Neuronal stem cell (in vitro differentiated cells): ENCODE measurements at places on chromosomes 11 and 22.

DNA sequence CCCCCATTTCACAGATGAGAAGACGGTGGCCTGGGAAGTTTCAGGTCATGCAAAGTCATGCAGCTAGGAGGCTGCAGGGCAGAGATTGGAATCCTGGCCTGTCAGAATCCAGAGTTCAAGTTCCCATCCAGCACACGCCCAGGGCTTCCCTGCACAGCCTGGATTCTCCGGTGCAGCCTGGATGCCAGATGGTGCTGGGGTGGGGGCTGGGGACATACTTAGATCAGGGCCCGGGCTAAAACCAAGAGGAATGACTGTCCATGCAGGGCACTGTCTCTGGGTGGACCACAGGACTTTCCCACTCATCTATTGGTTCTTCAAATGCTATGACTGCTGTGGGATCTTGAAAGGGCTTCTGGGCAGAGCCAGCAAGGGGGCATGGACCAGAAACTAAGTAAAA, 24.6 kb downstream of the LMO1 start:
- DNase-seq, result no peak

- no peak for DNase-seq
These were observed 22.6 kb upstream of the OLFML1 start for GRCh38 chr11:7462706-7463105.

- no peak for DNase-seq
These were observed 626.6 kb upstream of the KIRREL3 start for GRCh38 chr11:127627204-127627603.

- no peak for DNase-seq
These were observed 90.4 kb downstream of the SERGEF start for GRCh38 chr11:17922416-17922788.

- no peak for DNase-seq
These were observed 615.2 kb downstream of the BRD1 start for GRCh38 chr22:49212466-49212865.

GRCh38 chr11:87114093-87114492, 76.4 kb downstream of the TMEM135 start:
- no peak for DNase-seq

- no peak for DNase-seq
These were observed 16.6 kb downstream of the ARHGEF17 start for GRCh38 chr11:73324665-73325035.

DNA sequence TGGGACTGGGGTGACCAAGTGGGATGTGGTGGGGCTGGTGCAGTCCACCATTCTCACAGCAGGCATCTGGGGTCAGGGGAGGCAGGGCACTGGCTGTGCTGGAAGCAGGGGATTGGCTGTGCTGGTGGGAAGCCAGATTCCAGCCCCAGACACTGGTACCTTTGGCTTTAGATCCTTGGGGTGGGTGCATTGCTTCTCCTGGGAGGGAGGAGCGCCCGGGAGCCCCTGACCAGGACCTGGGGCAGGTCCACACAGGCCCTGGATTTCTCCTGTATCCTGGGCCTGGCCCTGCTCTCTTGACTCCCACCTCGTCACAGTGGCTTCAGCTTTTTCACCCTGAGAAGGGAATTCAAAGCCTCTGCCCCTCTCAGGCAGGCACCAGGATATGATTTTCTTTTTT, 38.5 kb downstream of the ST3GAL4 start:
- DNase-seq, result no peak

- DNase-seq, result no peak
These were observed at the start of gene SMIM35 for GRCh38 chr11:118086913-118087768. TSS of gene SMIM35 (minus strand) at chr11:118086963. CDS start at chr11:118086757, 206 bp downstream.

DNA sequence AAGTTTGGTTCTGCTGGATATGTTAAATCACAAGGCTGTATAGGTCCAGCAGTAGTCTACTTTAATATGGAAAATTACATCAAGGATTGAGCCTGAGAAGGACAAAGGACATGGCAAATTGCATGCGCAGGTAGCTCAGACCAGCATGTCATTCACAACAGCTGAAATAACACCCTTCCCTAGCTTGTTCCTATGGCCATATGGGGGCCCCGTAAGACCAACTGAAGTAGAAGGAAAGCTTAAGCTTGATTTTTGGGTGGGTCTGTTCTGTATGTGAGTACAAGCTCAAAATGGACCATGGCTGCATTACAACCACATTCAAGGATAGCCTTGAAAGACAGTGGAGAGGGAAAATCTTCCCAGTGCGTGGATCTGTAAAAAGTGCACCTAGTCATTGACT, 20.6 kb upstream of the PDE3B start:
- DNase-seq, result no peak

- DNase-seq, result no peak
These were observed 230.1 kb downstream of the MIAT start for GRCh38 chr22:26887456-26887855.

GRCh38 chr22:33051960-33052839, 6.0 kb downstream of the SYN3 start:
- no peak for DNase-seq

GRCh38 chr11:61460474-61460881, 30.6 kb downstream of the SDHAF2 start:
- DNase-seq, result no peak

- no peak for DNase-seq
These were observed 427.3 kb downstream of the TENM4 start for GRCh38 chr11:79013509-79013908.

DNA sequence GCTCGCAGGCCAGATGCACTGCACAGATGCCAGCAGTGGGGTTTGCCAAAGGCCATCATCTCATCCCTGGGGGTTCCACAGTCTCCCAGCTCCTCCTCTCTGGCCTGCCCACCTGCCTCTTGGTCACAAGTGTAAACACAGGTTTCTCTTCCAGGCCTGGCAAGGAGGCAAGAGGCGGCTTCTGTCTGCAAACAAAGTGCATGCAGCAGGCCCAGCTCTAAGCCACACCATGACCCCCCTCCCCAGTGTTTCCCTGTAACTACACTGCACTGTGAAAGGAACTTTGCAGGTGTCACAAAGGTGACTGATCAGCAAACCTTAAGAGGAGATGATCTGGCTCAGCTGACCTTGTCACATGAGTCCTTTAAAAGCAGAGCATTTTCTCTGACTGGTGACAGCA, 26.2 kb upstream of the SHISAL1 start:
- DNase-seq, result no peak

DNA sequence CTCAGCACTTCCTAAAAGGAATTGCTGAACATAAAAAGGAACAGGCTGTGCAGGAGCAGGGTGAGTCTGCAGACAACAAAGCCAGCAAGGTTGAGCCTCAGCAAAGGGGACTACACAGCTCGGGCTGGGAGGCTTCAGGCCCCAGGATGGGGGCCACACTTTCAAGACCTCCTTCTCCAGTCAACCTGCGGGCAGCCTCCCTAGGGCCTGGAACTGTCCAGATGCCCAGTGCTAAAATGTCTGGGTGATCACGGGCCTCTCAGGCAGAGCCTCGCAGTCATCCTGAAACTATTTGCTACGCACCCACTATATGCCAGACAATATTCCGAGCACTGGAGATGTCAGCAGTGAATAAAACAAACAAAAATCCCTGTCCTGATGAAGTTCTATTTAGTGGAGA, 3.9 kb upstream of the NEFH start:
- DNase-seq, result no peak

DNA sequence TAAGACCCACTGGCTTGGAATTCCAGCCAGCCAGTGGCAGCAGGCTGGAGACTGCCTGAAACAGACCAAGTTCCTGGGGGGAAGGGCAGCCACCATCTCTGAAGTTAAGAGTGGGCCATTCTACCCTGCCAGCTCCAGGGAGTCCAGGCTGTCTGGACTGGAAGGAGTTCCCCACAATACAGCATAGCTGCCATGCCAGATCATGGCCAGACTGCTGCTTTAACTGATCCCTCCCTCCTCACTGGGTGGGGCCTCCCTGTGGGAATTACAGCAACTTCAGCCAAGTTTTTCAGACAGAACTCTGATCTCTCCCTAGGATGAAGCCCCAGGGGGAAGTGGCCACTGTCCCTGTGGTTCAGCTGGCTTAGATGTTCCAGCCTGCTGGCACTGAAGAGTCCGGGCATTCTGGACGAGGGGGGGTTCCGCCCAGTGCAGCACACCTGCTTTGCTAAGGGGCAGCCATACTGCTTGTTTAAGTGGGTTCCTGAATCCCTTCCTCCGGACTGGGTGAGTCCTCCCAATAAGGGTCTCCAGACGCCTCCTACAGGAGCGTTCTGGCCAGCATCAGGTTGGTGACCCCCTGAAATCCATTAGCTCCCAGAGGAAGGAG, 455.4 kb downstream of the DLG2 start:
- DNase-seq, result no peak

DNA sequence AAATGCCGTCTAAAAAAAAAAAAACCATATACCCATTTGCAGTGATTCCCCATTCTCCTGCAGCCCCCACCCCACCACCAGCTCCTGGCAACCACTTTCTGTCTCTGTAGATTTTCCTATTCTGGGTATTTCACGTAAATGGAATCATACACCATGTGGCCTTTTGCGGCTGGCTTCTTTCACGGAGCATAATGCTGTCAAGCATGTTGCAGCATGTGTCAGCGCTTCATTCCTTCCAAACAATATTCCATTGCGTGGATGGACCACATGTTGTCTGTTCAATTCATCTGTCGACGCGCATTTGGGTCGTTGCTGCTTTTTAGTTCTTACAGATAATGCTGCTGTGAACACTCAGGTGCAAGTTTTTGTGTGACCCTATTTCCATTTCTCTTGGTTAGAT, 14.8 kb upstream of the EMID1 start:
- no peak for DNase-seq
